HCT116 (cell line): ENCODE measurements at places on chromosomes 12 and 14. TPM values are rescaled to one million over a fixed set of nuclear protein-coding genes. Genes with fewer than 3 reads are reported as not detected.

Gene MMP19
- total RNA-seq: 2.3 TPM

Gene SLC7A8
- total RNA-seq: 5.3 TPM

Gene TAS2R14
- 1.9 TPM for total RNA-seq

Gene TAS2R7
- not detected for total RNA-seq

Gene FGD4
- 7.7 TPM for total RNA-seq

Gene SPIC
- total RNA-seq: not detected

Gene GOLT1B
- total RNA-seq: 43.5 TPM

Gene RPS6KA5
- total RNA-seq: 24.2 TPM

- no peaks in the 10 kb centered on the region for H3K36me3 ChIP-seq
- no peak overlapping the region for H3K27ac ChIP-seq
- H3K27me3 ChIP-seq: no peaks in the 10 kb centered on the region
- H3K4me3 ChIP-seq: no peak overlapping the region
- H3K4me1 ChIP-seq: no peaks in the 10 kb centered on the region
Measured at GRCh38 chr12:52608826-52609630, 7.8 kb upstream of the KRT72 start.

GRCh38 chr12:51683763-51684357 is 92.8 kb downstream of the SCN8A start:
- no peak for DNase-seq
- H3K27me3 ChIP-seq: no peaks in the 10 kb centered on the region
- peaks cover 3% of the 10 kb centered on the region; the same call in 1 of the 2 replicates for H3K4me1 ChIP-seq
- no peak overlapping the region for H3K27ac ChIP-seq
- H3K4me3 ChIP-seq: no peak overlapping the region

DNA sequence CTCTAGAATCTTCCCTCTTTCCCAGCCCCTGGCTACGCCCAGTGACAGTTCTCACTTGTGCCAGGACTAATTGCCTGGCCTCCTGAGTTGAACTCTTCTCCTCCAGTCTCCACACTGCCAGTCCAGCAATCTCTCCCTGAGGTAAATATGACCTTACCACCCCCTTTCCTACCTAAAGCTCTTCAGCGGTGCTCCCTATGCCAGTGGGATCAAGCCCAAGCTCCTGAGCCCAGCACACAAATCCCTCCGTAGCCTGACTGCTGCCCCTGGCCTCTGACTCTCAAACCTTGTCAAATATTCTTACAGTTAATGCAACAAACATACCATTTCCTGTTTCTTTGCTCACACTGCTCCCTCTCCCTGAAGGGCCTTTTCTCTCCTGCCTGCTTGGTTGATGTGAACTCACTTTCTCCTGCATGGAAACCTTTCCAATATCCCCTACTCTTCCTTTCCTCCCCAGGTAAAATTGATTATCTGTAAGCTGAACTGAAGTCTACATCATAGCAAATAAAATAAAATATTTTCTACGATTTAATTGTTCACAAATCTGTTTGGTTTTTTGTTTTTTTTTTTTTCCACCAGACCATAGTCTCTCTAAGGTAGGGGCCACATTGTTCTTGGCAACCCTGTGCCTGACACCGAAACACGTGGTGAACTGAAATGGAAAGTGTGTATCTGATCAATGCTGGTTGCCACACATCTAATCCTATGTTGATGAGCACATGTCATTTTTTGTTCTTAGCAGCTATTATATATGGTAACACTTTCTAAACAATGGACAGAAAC is 147.5 kb downstream of the SLC38A6 start:
- no peaks in the 10 kb centered on the region for H3K36me3 ChIP-seq
- no peak overlapping the region for H3K4me3 ChIP-seq
- no peak for DNase-seq
- H3K27me3 ChIP-seq: no peaks in the 10 kb centered on the region
- no peak overlapping the region for H3K27ac ChIP-seq

GRCh38 chr12:39127401-39127800 is 222.0 kb upstream of the CPNE8 start:
- DNase-seq: peak; percentile 64
- H3K36me3 ChIP-seq: no peaks in the 10 kb centered on the region
- H3K4me1 ChIP-seq: no peaks in the 10 kb centered on the region

- H3K27ac ChIP-seq: no peak overlapping the region
- no peak overlapping the region for H3K4me3 ChIP-seq
- DNase-seq: peak; percentile 36
- H3K36me3 ChIP-seq: no peaks in the 10 kb centered on the region; the same call in 1 of the 2 replicates
- peaks cover 7% of the 10 kb centered on the region; the same call in 1 of the 2 replicates for H3K4me1 ChIP-seq
- no peaks in the 10 kb centered on the region for H3K27me3 ChIP-seq
Measured at GRCh38 chr12:3661028-3661427, 91.9 kb downstream of the CRACR2A start.

DNA sequence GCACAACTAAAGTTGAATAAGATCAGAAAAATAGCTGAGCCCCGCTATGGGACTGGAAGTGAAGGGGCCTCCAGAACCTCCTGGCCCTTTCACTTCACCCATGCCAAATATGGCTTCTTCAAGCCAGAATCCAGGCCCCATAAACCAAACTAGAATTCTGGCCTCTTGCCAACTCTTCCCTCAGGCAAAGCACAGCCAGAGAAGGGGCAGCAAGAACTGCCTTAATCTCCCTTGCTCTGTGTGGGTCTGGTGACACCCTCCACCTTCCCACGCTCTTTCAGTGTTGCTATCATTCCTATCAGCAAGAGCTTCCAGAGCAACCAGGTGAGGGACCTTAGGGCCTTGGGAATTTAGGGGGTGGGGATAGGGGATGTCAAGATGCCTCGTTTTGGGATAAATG is 3.1 kb upstream of the PNMA1 start:
- H3K27ac ChIP-seq: no peak overlapping the region
- H3K27me3 ChIP-seq: no peaks in the 10 kb centered on the region
- DNase-seq: no peak

GRCh38 chr14:91482263-91483013 is 27.7 kb downstream of the PPP4R3A start:
- H3K36me3 ChIP-seq: peaks cover 52% of the 10 kb centered on the region
- H3K4me1 ChIP-seq: no peaks in the 10 kb centered on the region
- no peak overlapping the region for H3K4me3 ChIP-seq

DNA sequence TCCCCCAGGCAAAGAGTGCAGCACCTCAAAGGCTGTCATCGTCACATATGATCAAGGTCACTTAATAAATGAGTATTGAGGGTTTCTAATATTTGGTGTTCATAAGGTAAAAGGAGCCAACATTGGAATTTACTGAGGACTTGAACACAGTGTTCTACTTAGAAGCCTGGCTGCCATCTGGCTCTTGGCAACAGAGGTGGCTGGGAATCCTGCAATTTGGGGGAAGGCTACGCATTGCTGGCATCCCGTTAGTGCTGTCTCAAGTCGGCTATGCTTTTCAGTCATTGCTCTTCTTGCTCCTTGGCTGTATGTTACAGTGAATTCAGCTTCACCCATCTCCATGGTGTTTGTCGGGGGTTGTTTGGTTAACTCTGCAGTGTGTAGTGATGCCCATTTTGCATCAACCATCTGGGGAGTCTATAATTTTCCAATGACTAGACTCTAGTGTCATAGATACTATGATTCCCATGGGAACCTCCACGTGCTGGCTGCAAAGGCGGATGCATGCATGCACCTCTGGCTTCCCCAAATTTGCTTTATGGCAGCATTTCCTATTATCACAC is 12.9 kb upstream of the SLC24A4 start:
- no peak overlapping the region for H3K4me3 ChIP-seq
- H3K4me1 ChIP-seq: no peaks in the 10 kb centered on the region
- no peak overlapping the region for H3K27ac ChIP-seq
- no peaks in the 10 kb centered on the region for H3K27me3 ChIP-seq
- DNase-seq: no peak
- no peaks in the 10 kb centered on the region for H3K36me3 ChIP-seq

GRCh38 chr14:67883717-67884116 is 64.1 kb downstream of the RAD51B start:
- H3K4me1 ChIP-seq: no peaks in the 10 kb centered on the region
- no peak overlapping the region for H3K4me3 ChIP-seq

DNA sequence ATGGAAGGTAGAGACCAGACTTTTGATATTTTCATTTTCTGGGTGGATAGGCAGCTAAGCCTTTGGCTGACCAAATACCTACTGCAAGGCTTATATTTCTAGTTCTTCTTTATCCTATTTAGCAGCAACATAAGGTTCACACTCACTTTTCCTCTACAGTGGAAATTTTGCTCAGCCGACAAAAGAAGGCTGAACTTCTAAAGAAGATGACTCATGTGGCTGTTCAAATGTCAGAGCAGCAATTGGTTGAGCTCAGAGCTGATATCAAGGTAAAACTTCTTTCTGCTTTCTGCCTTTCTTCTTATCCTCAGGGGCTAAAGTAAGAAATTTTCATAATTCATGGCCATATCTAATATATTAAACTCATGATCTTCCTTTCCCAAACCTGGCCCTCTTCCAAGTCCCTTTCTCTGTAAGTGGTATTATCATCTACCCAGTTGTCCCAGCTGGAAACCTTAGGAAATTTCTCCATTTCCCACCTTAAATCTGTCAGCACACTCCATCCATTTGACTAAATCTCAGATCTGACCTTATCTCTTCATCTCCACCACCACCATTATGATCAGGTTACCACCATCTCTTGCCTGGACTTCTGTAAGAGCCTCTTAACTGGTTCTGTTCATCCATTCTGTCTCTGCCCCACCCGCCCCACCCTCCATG is 19.8 kb upstream of the KCNH3 start:
- H3K4me1 ChIP-seq: peaks cover 52% of the 10 kb centered on the region
- H3K27me3 ChIP-seq: no peaks in the 10 kb centered on the region
- H3K36me3 ChIP-seq: peaks cover 17% of the 10 kb centered on the region
- no peak overlapping the region for H3K4me3 ChIP-seq

DNA sequence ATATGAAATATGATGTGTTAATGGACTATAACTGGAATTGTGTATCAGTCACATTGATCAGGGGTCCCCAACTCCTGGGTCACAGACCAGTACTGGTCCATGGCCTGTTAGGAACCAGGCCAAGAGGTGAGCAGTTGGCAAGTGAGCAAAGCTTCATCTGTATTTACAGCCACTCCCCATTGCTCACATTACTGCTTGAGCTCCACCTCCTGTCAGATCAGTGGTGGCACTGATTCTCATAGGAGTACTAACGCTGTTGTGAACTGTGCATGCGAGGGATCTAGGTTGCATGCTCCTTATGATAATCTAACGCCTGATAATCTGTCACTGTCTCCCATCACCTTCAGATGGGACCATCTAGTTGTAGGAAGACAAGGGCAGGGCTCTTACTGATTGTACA is 72.3 kb downstream of the CDK17 start:
- no peaks in the 10 kb centered on the region for H3K27me3 ChIP-seq

DNA sequence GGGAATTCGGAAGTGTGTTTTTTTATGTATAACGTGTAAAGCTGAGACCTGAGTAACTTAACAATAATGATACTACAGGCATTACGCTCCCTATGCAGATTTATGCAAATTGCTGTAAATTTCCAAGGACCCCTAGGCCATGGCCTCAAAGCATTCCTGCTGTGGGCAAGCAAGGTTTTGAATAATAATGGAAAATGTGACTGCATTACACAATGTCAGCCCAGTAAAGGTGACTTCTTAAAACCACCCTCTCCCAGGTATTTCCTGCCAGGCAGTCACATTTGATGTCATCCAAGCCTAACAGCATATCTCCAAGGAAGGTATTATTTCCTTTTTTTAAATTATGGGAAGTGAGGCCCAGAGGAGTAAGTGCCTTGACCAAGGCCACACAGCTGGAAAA is 621.0 kb downstream of the BCL11B start:
- no peaks in the 10 kb centered on the region for H3K36me3 ChIP-seq
- no peak overlapping the region for H3K27ac ChIP-seq
- DNase-seq: no peak
- H3K4me1 ChIP-seq: no peaks in the 10 kb centered on the region
- H3K4me3 ChIP-seq: no peak overlapping the region
- no peaks in the 10 kb centered on the region for H3K27me3 ChIP-seq

- no peaks in the 10 kb centered on the region for H3K36me3 ChIP-seq
- no peak overlapping the region for H3K27ac ChIP-seq
- DNase-seq: no peak
- no peaks in the 10 kb centered on the region for H3K27me3 ChIP-seq
Measured at GRCh38 chr12:93019975-93020630, 91.0 kb upstream of the EEA1 start.

GRCh38 chr12:6278439-6279255 is 31.8 kb upstream of the PLEKHG6 start:
- H3K27ac ChIP-seq: peak overlapping the region; percentile 94
- no peak for DNase-seq
- H3K36me3 ChIP-seq: no peaks in the 10 kb centered on the region
- H3K4me3 ChIP-seq: peak overlapping the region; percentile 56
- no peaks in the 10 kb centered on the region; the same call in 1 of the 2 replicates for H3K27me3 ChIP-seq

GRCh38 chr14:29868000-29868399 is 59.6 kb downstream of the PRKD1 start:
- no peaks in the 10 kb centered on the region for H3K4me1 ChIP-seq
- H3K27me3 ChIP-seq: no peaks in the 10 kb centered on the region
- H3K36me3 ChIP-seq: no peaks in the 10 kb centered on the region
- no peak overlapping the region for H3K4me3 ChIP-seq
- no peak for DNase-seq

DNA sequence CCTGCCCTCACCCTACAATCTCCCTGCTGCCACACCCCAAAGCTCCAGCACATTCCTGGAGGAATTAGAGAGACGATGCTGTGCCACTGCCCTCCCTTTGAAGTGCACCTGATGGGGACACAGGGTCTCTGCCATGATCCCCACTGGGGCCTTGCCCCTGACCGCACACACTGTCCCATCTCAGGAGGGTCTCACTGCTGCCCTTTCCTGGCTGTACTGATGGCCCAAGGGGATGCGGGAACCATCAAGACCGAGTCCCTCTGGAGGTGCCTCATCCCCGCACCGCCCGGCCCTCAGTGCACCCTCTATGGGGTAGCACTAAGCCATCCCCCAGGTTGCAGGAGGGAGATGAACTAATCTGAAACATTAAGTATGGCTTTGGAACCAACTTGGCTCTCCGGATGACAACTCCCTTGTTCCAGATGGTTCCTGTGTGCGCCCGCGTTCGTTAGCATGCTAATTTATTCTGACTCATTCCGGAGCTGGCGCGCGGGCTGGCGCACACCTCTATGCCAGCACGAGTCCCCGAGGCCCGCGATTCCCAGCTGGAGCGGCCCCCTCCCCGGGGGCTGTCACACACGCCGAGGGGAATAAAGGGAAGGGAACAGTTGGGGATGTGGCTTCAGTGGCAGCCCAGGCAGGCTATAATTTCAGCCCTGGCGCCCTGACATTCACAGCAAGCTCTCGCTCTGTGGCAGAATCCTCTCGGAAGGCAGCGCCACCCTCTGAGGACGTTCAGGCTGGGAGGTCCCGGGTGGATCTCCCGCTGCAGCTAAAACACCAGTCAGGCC is 34.2 kb upstream of the C14orf180 start:
- H3K4me1 ChIP-seq: no peaks in the 10 kb centered on the region
- no peaks in the 10 kb centered on the region for H3K36me3 ChIP-seq
- H3K4me3 ChIP-seq: no peak overlapping the region

- H3K36me3 ChIP-seq: no peaks in the 10 kb centered on the region
- peaks cover 13% of the 10 kb centered on the region for H3K4me1 ChIP-seq
- no peak for DNase-seq
- no peaks in the 10 kb centered on the region for H3K27me3 ChIP-seq
- no peak overlapping the region for H3K27ac ChIP-seq
Measured at GRCh38 chr12:117485984-117486839, 124.8 kb upstream of the NOS1 start.
